Activated CD8-positive, alpha-beta T cell treated with anti-CD3 and anti-CD28 coated beads for 36 hours (primary cell): ENCODE measurements at places on chromosomes 6 and 20. TPM values are rescaled to one million over a fixed set of nuclear protein-coding genes. Genes with fewer than 3 reads are reported as not detected.

- H3K4me3 ChIP-seq: no peak overlapping the region
- H3K27ac ChIP-seq: no peak overlapping the region
- DNase-seq: no peak
- H3K27me3 ChIP-seq: peaks cover 6% of the 10 kb centered on the region
These were observed 14.6 kb upstream of the RALY start for GRCh38 chr20:33979094-33979493.

DNA sequence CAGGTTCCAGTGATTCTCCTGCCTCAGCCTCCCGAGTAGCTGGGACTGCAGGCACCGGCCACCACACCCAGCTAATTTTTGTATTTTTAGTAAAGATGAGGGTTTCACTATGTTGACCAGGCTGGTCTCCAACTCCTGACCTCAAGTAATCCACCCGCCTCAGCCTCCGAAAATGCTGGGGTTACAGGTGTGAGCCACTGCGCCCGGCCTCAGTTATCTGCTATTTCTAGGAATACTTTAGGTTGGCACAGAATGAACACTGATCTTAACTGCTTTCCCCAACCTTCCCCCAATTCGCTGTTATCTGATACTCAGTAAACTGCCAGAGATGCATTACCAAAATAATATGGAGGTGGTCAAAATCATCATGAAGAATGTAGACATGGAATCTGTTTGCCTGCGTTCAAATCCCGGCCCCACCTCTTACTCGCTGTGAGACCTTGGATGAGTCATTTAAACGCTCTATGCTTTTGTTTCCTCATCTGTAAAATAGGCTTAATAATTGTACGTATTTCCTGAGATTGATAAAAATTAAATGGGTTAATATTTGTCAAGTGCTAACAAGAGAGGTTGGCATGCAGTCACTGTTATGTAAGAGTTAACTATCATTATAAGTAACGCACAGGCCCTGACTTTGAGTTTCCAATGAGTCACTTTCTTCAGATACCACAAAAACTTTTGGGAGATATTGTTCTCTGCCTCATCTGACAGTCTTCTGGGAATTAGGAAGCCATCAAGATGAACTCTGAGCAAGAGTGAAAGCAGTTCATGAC lies 44.5 kb upstream of the NCOA3 start:
- peaks cover 48% of the 10 kb centered on the region for H3K4me1 ChIP-seq
- peak; percentile 57 for DNase-seq
- H3K36me3 ChIP-seq: no peaks in the 10 kb centered on the region
- H3K27ac ChIP-seq: peak overlapping the region; percentile 70
- H3K27me3 ChIP-seq: no peaks in the 10 kb centered on the region
- H3K4me3 ChIP-seq: no peak overlapping the region

DNA sequence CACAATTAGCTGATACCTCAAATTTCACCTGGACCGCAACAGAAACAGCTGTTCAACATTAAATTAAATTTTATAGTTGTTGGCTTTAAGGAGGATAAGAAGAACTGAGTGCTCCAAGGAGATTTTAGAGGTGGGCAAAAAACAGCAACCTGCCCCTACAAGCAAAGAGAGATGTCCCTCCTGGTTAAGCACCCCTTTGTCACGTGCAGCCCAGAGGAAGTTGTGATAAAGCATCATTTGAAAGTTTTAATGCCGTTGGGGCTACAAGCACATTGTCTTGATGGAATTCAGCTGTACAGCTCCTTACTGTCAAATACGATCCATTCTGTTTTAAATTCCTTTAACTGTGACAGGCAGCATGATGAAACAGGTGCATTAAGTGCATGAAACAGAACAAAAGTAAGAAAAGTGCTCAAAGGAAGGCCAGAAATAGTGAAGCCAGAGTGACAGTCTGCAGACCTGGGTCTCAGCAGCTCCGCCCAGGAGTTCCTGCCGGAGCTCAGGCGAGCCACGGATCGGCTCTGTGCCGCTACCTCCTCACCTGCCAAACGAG lies 195.0 kb downstream of the GMPR start:
- peaks cover 57% of the 10 kb centered on the region for H3K4me1 ChIP-seq
- peak overlapping the region; percentile 84 for H3K27ac ChIP-seq
- DNase-seq: no peak
- H3K4me3 ChIP-seq: no peak overlapping the region
- no peaks in the 10 kb centered on the region for H3K27me3 ChIP-seq

DNA sequence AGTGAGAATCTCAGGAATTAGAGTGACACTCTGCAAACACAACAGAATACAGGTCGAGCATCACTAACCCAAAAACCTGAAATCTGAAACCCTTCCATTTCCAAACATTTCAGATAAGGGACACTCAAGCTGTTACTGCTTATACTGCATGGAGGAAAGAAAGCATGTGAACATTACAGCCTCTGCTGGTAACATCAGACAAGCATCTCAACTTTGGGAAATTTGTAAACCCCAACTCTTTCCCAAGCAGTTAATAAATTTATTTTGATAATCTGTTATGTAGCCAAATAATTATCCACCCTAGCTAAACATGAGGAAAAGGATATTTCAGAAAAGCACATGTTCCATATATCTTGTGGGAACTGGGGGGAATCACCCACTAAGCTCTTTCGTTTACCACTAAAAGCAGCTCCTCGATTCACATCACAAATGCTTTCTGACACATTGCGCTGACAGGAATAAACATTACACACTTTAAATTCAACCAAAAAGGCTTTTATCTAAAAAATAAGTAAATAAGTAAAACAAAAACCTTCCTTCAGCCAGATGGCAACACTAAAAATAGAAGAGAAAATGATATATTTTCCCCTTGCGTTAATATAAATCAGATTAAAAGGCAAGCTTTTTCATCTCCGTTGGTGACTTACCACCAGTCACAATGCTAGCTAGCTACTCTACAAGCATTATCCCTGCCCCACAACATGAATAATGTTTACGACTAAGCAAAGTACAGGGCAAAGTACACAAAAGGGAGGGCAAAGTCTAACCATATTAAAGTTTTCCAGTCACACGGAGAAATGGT lies 120.8 kb downstream of the MAP7 start:
- peaks cover 9% of the 10 kb centered on the region for H3K27me3 ChIP-seq
- DNase-seq: no peak
- H3K27ac ChIP-seq: no peak overlapping the region
- no peaks in the 10 kb centered on the region for H3K36me3 ChIP-seq
- no peak overlapping the region for H3K4me3 ChIP-seq

GRCh38 chr6:137610702-137611101 lies 116.5 kb upstream of the OLIG3 start:
- no peaks in the 10 kb centered on the region for H3K4me1 ChIP-seq
- H3K36me3 ChIP-seq: no peaks in the 10 kb centered on the region
- H3K27ac ChIP-seq: no peak overlapping the region

DNA sequence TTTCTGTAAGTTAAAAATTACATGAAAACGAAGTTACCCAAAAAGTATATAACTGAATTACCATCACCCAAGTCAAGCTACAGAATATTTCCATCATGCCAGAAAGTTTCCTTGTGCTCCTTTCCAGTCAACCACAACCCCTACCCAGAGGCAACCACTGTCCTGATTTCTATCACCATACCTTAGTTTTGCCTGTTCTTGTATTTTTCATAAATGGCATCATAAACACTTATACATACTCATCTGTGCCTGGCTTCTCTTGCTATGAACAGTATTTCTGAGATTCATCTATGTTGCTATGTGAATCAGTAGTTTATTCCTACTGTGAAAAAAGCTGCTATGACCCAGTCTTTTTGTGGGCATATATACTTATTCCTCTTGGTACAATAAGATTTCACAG lies 7.4 kb downstream of the FKBP5 start:
- H3K4me3 ChIP-seq: no peak overlapping the region
- H3K27ac ChIP-seq: peak overlapping the region; percentile 23
- no peaks in the 10 kb centered on the region for H3K27me3 ChIP-seq
- DNase-seq: no peak

- no peaks in the 10 kb centered on the region for H3K4me1 ChIP-seq
- H3K27ac ChIP-seq: no peak overlapping the region
- no peak overlapping the region for H3K4me3 ChIP-seq
- peaks cover 1% of the 10 kb centered on the region for H3K27me3 ChIP-seq
- no peak for DNase-seq
These were observed 235.0 kb downstream of the TTLL2 start for GRCh38 chr6:167559675-167560479.

TMEM200A gene
- 0.20 TPM for total RNA-seq

SIGLEC1 gene
- not detected for total RNA-seq

CLDN20 gene
- not detected for total RNA-seq
